ENCODE measurements at places on chromosomes 2 and 18.

DNA sequence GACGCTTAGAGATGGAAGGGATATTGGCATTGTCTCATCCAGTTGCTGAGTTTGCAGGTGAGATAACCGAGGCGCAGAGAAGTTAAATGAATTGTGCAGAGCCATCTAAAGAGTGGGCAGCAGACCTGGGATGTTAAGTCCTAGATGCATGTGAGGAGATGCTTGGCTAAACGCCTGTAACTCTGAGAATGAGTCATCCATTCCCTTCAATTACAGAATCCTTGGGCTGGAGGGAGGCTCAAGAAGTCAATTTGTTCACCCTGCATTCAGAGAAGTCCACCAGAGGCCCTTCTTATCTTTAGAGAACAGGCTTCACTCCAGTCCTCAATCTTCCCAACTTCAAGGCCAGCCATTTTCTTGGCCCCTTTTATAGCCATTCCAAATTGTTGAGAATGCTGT is 1.6 kb downstream of the EHD3 start:
- DNase-seq, result no peak

DNA sequence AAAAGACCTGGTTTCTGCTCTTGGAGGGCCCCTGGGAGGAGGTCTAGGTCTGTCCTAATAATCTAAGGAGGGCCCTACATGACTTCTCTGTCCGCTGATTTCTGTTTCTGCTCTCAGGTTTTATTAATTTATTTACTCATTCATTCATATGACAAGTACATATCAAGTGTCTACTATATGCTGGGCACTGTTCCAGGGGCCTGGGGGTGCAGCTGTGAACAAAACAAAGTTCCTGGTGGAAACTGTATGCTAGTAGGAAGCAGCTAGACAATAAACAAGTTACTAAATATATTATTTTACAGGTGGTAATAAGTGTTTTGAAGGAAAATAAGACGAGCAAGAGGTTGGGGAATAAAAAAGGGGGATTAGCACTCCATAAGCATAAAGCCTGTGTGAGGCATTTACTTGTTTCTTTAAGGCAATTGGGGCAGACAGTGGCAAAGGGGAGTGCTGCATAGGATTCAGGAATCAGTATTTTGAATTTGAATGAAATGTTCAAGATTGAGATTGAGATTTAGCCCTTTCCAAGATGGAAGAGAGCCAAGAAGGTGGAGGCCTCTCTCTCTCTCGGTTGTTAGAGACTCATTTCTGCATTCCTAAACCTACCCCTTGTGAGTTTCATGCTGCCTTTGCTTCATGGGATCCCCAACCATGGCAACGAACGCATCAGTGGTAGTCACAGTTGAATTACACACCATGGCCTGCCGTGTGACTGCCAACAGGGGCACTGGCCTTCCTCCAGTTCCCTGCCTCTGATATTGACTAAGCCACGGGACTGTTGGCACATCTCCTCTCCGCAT is 28.3 kb downstream of the DRC1 start:
- no peak for DNase-seq

DNA sequence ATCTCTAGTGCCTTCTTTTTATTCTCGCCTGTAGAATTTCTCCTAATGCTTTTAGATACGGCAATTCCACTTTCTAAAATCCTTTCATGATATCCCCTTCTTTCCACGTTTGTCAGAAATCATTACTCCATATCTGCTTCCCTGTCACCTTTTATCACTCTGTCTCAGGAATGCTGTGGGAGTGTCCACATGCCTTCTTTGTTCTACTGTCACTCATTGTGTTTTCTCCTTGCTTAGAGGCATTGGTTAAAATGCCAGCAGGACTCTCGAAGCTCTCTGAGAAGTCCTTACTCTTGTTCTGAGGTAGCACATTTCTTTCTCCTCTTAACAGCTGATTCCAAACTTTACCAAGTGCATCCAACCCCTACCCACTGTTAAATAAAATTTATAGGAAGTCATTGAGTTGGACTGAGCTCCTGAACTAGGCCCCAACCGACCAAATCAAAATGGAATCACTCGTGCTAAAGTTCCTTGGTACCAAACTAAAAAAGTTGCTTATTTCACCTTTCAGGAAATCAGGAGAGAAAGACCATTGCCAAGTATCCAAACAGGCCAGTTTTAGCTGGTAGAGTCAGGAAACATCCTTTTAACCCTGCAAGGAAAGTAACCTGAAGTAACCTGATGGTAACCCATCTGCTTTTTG is 10.6 kb upstream of the GALNT5 start:
- no peak for DNase-seq

GRCh38 chr18:79314838-79315388 is 80.8 kb upstream of the NFATC1 start:
- DNase-seq, result no peak

DNA sequence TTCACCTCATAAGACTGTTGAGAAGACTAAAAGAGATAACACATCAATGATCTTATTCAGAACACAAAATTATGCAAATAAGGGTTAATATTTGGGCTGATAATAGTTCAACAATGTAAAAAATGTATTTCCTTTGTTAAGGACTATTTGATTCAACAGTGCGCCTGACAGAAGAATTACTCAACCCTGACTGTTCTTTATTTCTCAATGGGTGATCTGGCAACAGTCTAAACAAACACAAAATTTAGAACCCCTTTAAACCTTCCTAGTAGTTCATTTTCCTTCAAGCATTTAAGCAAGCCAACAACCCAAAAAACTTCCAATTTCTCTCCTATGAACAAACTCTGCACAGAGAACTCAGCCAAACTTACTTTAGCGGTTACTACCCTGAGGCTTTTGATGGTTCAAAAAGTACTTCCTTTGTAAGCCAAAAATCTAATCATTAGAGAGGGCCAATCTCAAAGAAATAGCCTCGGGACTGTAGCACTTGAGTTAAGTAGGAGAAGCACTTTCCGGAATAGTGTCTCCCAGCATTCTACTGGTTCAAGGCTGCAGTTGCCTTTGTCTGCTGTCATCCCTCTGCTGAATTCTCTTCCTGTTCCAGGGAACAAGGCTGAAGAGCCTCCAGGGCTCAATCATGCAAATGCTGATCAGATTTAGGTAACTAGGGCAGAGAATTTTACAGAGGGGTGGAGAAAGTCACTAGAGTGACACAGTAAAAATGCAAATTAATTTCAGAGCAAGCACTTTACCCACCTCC is 40.9 kb upstream of the MAPK4 start:
- no peak for DNase-seq

DNA sequence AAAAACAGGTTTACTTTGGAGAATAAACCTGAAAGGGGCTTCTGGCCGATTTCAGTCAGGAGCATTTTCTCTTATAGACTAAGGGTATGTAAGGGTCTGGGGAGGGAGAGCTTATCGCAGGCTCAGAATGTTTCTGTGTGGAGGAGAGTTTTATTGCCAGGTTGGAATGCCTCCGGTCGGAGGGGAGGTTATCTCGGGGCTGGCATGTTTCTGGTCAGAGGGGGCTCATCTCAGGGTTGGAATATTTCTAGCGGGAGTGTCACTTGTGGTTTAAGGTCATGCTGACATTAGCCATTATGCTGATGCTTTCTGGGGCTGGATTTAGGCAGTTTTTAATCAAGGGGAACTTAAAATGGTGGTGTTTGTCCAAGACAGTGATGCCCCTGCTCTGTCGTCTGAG is 333.6 kb downstream of the METTL4 start:
- no peak for DNase-seq

- no peak for DNase-seq
Observed at GRCh38 chr2:111216811-111217652, 96.3 kb downstream of the BCL2L11 start.

GRCh38 chr18:47420130-47420529 is 168.7 kb upstream of the SKOR2 start:
- no peak for DNase-seq

- DNase-seq, result no peak
Observed at GRCh38 chr2:38277245-38278116, 99.6 kb downstream of the ATL2 start.

- DNase-seq, result no peak
Observed at GRCh38 chr18:50662775-50663383, 103.0 kb downstream of the MAPK4 start.

- DNase-seq, result no peak
Observed at GRCh38 chr18:27719680-27720079, 457.2 kb downstream of the CDH2 start.

DNA sequence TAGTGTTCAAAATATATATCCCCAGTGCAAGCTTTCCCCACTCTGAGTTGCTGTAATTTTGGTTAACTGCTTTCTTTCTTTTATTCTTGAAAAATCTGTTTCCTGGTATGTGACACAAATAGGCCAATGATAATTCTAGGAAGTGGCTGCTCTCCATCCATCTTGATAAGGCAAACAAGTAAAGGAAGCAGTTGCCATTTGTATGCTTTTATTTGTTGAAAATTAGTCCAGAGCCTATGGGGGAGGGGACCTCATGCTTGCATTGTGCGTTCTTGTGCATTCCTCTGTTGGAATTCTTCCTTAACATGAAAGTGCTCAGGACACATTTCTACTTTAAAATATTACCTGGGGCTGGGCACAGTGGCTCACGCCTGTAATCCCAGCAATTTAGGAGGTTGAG is 111.2 kb upstream of the FSHR start:
- DNase-seq, result no peak

DNA sequence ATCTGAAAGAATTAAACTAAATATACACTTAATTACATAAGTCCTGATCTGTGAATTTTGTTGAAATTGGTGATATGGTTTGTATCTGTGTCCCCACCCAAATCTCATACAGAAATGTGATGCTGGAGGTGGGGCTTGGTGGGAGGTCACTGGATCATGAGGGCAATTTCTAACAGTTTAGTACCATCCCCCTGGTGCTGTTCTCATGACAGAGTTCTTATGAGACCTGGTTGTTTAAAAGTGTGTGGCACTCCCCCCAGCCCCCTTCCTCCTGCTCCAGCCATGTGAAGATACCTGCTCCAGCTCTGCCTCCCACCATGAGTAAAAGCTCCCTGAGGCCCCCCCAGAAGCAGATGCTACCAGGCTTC is 18.7 kb downstream of the FEZ2 start:
- no peak for DNase-seq

- no peak for DNase-seq
Observed at GRCh38 chr2:188449971-188450370, 158.3 kb downstream of the GULP1 start.

GRCh38 chr18:5253910-5254309 is 41.6 kb downstream of the ZBTB14 start:
- DNase-seq, result no peak

- no peak for DNase-seq
Observed at GRCh38 chr2:23107327-23107941, 277.5 kb upstream of the KLHL29 start.

DNA sequence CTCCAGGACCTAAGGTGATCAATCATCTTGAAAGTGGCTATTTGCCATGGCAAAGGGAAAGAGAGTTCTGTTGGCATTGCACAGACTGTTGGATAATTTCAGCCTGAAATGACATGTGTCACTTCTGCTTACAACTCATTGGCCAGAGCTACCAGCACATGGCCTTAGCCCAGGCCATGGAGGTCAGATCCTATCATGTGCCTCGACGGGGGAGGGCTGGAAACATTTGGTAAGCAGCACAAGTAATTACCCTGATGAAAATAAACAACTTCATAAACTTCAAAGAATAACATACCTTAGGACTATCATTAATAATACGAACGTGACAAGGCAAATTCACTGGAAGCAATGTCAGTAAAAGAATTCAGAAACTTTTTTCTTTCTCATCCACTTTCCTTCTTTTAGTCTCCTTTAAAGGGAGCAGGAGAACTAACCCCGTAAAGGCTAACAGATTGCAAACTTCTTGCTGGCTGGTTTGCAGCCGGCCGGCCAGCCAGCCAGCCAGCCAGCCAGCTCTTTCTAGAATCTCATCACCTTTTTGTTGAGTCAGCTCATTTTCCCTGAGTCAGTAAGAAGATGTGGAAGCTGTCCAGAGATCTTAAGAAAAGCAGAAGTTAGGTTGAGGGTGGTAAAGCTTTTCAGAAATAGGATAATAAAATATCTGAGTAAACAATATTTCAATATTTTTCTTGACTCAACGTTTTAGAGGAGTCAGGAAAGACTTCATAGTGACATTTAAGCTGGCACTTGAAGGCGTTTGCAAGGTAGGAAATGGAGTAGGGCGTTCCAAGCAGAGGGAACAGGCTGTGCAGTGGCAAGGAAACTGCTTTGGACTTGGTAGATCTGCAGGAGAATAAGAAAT is 31.9 kb downstream of the CNRIP1 start:
- DNase-seq, result no peak

DNA sequence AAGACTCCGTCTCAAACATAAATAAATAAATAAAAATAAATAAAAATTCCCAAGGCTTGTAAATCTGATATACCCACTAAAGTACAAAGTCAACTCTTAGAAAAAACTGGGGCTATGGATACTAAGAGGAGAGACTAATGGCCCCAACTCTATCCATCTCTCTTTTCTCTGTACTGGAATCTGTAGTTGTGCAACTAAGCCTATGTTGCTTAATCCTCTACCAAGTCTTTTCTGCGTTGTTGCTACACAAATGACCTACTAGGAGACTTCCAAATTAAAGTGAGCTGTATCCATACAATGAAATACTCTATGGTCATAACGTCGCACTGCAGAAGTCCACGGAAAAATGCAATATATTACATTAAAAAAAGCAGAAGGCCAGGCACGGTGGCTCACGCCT is 8.1 kb downstream of the MRPS5 start:
- DNase-seq, result no peak
